ENCODE measurements at places on chromosomes 16 and 17. TPM values are rescaled to one million over a fixed set of nuclear protein-coding genes. Genes with fewer than 3 reads are reported as not detected.

The NAA38 gene
- total RNA-seq = 20.1 TPM

The NPB gene
- 2.0 TPM for total RNA-seq

- no peak for DNase-seq
Measured at GRCh38 chr17:69516225-69516624, 101.7 kb downstream of the MAP2K6 start.

DNA sequence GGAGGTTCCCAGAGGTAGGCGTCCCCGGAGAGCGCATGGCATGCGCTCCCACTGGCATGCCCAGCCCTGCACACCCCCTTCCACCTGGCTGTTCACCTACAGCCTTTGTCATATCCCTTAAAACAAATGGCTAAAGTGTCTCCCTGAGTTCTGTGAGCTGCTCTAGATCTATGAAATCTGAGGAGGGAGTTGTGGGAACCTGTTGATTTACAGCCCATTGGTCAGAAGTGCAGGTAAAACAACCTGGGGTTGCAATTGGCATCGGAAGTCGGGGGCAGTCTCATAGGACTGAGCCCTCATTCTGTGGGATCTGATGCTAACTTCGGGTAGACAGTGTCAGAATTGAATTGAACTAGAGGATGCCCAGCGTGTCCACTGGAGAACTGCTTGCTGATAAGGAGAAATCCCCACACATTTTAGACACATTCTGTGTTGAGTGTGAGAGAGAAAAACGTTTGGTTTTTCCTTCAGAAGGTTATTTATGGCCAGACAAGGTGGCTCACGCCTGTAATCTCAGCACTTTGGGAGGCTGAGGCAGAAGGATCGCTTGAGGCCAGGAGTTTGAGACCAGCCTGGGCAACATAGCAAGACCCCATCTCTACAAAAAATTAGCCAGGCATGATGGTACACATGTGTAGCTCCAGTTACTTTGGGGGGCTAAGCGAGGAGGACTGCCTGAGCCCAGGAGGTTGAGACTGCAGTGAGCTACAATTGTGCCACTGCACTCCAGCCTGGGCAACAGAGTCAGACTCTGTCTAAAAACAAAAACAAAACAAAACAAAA lies 22.1 kb upstream of the GSG1L start:
- DNase-seq = no peak

The HELZ gene
- total RNA-seq = 58.0 TPM

DNA sequence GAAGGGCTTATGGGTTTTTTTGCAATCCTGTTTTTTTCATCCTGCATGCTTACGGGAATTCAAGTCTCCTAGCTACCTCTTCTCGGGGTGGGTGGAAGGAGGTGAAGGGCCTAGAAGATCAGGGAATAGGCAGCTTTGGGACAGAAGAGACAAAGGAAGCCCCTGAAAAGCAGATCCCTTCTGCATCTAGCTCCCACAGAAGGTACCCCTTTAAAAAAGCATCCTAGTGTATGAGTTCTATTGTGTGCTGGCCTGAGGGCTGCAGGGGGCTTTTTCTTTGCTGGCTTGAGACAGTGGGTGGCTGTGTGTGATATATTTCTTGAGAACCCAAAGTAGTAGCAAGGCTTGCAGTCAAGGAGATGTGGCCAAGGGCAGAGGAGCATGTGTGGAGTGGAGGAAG lies 330.5 kb downstream of the MAF start:
- DNase-seq = no peak

DNA sequence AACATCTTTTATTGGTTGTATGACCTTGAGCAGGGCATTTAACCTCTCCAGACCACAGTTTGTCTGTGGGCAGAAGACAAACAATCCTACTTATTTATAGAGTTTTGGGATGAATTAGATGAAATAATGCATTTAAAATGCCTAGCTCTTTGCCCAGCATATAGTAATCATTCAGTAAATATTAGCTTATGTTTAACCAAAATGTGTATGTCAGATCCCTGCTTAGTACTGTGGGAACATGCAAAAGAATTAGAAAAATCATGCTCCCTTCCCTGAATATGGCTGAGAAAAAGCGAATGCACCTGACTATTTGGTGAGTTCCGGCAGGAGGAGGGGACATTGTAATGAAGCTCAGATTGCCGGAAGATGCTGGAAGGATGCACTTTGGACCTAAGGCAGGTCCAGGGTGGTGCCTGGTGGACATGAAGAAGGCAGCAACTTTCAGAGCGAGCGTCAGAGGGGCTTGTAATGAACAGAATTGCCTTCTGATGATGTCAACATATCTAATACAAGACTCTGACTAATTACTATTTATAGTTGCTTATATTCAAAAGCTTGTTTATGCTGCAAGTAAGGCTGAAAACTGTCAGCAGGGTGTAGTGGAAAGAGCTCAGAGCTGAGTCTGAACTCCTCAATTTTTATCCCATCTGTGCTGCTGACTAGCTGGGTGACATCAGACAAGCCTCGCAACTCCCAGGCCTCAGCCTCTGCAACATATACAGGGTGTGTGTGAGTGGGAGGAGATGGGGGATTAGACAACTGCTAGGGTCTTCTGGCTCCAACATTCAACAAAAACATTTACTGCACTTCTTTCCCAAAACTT lies 221.2 kb downstream of the PRKCA start:
- no peak for DNase-seq

The TEX19 gene
- not detected for total RNA-seq

GRCh38 chr17:63598281-63598680 lies 2.4 kb upstream of the TACO1 start:
- DNase-seq = no peak

DNA sequence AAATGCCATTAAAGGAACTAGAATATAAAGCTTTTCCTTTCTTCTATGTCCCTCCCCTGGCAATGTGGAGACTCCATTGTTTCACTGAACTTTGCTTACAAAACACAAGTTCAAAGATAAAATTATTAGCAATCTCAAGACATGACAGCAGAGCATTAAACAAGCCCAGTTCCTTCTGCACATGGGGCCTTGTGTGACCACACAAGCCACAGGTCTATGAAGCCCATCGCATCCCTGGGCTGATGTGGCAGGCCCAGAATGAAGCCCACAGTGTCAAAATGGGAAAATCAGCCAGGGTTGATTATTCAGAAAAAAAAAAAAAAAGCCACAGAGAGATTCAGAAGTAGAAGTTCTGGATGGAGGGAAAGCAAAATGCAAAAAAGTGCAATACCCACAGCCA lies 12.9 kb upstream of the SLC39A11 start:
- no peak for DNase-seq

DNA sequence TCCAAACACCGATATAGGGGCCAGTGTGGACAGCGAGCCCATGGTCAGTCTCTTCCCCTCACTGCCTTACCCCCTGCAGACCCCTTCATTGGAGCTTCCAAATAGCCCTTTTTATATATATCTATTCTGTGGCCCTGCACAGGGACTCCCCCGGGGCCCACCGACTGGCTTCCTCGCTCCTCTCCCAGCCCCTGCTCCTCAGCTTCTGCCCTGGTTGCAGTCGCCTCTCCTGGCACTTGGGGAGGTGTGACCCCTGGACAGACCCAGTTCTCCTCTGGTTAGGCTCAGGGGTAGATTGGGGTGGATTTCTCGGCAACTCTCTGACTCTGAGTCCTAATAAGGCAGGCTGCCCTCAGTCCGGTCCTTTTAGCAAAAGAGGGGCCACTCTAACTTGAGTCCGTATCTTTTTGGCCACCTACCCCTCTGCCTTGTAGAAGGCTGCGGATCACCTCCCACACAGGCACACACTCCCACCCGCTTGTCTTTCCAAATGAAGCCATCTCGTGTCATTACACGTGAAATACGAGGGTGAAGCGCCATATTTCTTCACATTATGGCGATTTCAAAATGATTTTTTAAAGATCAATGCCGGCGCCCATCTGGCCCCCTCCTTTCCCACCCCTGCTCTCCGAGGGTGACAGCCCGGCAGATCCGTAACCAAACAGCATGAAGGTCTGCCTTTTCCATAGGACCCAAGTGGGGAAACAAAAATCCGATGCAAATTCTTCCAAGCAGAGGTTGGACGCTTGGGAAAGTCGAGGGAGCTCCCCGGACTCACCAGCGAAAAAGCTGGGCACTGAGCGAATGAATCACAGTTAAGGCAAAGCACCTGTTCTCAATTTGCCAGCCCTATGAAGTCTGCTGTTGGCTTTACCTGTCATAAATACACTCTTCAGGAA lies 1.7 kb upstream of the HOXB9 start:
- no peak for DNase-seq
